ENCODE measurements at places on chromosomes 11 and 22.

DNA sequence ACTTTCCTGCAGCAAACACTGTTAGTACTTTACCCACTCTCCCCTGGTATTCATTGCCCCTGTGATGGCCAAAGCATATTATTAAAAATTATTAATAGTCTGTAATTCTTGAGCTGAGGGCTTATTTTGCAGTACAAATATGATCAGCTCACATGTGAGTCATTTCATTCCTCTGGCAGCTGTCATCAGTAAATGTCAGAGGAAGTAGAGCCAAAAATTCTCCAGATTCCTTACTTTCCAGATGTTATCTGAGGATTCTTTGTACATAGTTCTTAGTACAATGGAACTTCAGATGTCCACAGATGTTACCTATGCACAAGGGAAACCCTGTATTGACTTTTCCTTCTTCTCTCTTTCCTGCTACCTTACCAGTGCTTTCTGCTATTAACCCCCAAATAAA lies 12.5 kb downstream of the OR5B3 start:
- no peak for DNase-seq

DNA sequence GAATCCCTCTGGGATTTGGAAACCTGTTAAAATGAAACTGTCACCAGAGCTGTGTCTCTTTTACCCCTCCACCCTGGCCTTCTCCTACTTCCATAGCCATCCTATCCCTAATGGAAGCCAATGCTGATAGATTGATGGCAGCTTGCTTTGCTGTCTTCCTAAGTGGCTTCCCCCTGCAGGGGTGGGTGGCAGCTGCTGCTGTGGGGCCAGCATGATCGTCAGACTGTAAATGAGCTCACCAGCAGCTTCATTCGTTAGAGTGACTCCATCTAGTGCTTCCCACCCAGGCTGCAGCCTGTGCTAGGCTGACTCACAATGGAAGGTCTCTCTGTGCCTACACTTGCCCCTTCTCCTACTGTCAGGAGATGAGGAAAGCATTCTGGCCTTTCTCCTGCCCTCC lies 311.0 kb downstream of the BUD13 start:
- peak; percentile 50 for DNase-seq

DNA sequence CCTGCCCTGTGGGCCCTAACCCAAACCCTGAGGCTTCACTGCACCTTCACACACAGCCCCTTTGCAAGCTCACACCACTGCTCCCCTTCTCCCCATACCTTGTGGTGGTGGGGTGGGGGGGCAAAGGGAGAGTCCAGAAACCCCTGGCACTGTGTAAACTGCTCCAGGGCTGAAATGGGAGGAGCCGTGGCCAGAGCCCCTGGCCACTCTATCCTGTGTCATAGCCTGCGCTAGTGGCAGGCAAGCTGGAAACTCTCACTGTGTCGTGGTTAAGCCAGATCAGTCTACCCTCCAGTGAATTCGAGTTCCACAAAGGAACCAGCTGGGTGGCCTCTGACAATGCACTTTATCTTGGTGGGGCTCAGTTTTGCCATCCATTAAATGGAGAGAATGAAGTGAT lies 8.4 kb upstream of the SYT13 start:
- DNase-seq, result no peak

GRCh38 chr11:77121096-77121640 lies 6.9 kb upstream of the MYO7A start:
- DNase-seq, result no peak

- peak; percentile 92 for DNase-seq
Measured at GRCh38 chr11:119445850-119446249, 22.9 kb upstream of the THY1 start.

DNA sequence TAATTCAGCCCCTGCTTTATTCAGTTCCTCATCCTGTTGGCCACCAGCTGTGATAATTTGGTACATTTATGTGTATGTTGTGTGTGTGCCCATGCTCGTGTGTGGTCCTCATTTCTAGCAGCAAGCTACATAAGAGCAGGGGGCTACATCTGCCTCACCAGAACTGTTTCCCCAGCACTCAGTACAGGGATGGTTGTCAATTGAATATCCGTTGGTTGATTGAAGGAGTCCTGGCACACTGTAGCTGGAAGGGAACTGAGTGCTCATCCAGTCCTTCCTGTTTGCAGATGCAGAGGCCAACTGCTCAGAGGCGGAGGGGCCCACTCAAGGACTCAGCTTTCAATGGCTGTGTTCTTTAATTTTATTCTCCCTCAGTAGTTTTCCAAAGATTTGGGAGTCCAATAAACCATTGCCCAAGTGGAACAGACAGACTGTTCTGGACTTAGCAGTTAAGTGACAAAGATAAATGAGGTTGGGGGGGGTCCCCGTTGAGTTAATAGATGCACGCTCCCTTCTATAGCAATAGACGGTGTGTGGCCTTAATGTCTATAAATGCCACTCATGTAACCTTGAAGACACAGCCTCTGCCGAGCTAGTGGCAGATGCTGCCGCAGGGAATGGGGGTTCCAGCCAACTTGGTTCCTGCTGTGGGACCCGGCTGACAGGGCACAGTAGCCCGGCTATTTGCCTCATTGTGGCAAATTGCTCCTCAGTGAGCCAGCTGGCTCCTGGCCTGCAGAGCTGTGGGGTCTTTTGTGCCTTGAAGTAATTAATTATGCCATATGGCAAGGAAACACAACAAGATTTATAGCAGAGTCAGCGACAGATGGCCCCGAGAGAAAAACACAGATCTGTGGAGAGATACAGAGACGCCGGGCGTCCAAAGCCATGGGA lies 71.4 kb upstream of the GRK3 start:
- DNase-seq, result peak; percentile 81

GRCh38 chr22:33112580-33112979 lies 54.4 kb upstream of the SYN3 start:
- DNase-seq, result peak; percentile 20

DNA sequence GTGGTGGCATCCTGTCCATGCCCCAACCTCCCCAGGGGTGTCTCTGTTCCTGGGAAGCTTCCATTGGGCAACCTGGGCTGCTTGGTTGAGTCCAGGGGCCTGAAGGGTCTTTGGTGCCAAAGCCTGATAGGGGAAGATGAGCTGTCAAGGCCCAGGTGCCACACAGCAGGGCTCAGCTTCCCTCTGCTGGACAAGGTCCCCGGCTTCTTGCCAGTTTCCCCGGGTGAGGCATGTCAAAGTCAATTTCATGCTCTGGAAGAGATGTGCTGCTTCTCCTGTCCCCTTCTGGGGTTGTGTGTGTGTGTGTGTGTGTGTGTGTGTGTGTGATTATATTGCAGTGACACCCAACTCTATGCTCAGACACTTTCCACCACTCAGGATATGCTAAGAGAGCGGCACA lies 26.9 kb downstream of the TP53I11 start:
- no peak for DNase-seq

- no peak for DNase-seq
Measured at GRCh38 chr22:19913337-19913936, 28.1 kb upstream of the COMT start.

DNA sequence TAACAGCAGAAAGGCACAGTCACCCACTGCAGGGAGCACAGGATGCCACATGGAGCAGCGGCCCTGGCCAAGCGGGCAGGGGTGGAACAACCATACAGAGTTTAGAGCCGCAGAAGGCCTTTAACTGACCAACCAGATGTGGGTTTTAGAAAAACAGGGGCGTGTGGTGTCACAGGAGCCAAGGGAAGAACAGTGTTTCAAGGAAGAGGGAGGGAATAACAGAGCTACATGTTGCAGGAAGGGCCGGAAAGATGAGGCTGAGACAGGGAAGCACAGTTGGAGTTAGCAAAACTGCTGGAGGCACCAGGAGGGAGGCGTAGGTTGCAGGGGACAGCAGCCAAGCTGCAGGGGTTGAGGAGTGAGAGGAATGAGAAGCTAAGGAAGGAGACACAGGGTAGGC lies 7.8 kb upstream of the NAA40 start:
- peak; percentile 38 for DNase-seq

DNA sequence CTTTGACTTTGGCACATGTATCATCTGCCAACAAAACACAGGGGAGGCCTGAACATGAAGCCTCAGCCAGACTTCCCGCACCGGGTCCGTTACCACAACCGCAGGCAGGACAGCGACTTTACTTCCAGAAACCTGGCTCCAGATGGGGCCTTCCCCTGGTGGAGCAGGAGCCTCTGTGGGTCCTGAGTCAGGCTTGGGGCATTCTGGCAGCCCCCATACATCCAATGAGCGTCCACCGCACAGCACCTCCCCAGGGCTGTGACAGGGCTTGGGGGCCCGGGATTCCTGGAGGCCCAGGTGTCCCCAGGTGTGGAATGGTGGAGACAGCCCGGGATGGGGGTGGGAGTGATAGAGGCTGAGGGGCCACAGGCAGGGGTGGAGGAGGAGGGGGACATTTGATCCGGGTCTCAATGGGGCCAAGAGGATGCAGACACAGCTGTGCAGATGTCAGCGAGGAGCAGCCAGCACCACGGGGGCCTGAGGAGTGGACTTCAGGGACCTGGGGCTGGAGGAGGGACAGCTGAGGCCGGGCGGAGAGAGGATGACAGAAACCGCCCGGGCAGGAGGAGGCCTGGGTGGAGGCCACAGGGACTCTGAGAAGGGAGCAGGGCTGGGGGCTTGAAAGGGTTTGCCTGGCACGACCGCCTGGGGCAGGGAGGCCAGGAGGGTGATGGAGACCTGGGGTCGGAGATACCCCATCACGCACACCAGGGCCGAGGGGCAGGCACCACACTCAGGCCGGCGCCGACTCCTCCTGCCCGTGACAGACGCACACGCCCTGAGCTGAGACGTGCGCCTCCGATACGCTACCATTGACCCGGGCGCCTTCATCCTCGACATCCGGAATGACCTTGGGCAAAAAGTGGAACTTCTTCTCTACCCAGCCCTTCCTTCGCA lies 8.6 kb downstream of the TTLL8 start:
- no peak for DNase-seq

- no peak for DNase-seq
Measured at GRCh38 chr11:100340466-100341319, 346.4 kb upstream of the ARHGAP42 start.

DNA sequence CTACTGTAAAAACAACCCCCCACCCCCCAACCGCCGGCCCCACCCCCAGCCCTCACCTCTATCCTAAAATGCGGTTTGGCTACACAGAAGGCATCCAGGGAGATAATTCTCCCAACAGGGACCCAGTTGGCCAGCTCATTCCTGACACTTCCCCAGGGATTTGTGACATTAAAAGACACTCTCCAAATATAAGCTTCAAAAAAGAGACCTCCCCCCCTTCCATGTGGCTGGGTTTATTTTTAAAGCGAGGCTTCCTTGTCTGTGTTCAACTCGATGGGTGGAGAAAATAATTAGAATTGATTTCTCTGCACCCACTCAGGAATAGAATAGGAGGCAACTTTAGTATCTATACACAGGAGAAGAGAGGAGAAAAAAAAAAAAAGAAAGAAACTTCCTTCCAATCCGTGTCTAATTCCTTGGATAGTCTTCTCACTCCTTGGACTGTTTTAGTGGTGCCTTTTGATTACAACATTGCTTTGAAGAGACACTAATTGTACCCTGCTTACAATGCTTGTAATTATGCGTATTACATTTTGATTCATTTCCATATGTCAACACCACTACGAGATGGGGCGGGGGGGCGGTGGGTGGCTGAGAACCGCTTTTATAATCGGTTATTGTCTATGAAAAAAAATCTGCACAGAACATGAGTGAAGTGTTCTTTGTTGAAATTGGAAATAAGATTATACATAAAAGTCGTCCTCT lies 500.4 kb downstream of the MIAT start:
- DNase-seq, result peak; percentile 11

DNA sequence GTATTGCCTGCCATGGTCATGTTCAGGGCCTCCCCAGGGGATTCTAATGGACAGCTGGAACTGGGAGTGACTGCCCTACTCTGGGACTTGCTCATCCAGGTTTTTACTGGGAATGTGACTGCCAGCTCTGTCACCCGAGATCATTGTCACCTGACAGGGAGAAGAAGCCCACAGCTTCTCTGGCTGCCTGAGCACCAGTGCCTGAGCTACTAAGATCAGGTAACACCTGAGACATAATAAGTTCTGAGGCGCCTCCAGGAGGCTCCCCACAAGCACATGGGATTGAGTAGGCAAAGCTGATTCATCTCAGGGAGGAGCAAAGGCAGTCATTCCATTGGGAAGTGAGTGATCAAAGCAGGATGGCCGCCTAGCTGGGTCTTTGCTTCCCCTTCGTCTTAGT lies 84.2 kb upstream of the GALNT18 start:
- DNase-seq, result peak; percentile 18

- DNase-seq, result peak; percentile 63
Measured at GRCh38 chr11:74731301-74732094, at the start of gene CHRDL2. CHRDL2 (minus strand) TSS chr11:74731426; CDS start chr11:74730888, 538 bp downstream.

GRCh38 chr11:15663777-15664218 lies 549.1 kb downstream of the INSC start:
- DNase-seq, result no peak

DNA sequence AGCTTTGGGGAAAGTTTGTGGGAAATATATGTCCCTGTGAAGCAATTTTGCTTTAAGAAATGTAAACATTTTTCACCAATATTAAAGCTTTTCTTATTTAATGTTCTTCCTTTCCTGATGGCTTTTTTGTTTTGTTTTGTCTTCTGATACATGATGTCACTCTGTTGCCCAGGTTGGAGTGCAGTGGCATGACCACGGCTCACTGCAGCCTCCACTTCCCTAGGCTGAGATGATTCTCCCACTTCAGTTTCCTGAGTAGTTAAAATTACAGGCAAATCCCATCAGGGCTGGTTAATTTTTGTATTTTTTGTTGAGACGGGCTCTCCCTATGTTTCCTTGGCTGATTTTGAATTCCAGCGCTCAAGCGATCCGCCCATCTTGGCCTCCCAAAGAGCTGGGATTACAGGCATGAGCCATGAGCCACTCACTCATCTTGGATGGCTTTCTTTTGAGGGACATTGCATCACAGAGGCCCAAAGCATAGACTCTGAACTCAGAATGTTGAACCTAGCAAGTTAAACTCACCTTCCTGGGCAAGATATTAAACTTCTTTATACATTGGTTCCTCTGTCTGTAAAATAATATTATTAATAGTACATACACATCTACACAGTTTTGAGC lies 651 bp upstream of the CARD16 start:
- no peak for DNase-seq

GRCh38 chr22:43308836-43309235 lies 34.3 kb downstream of the SCUBE1 start:
- peak; percentile 36 for DNase-seq

DNA sequence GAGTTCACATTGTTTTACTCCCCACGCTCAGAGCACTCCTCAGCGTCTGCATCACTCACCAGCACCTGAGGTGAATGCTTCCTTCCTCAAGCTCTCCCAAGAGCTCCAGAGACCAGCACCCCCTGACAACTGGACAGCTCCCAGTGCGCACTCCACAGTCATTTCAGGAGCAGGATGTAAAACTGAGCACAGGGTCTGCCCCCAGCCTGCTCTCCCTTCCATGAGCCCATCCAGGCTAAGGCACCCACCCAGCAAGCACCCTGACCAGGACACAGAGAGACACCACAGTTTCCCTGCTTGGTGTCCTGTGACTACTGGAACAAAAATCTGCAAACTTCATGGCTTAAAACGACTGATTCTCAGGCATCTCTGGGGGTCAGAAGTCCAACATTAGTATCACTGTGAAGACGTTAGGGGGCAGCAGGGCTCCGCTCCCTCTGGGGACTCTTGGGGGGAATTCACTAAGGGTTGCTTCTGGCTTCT lies 3.3 kb downstream of the SCGB1D2 start:
- peak; percentile 57 for DNase-seq
